ENCODE measurements at places on chromosomes 13 and 19.
A peak's percentile ranks its signal among the peaks of the same experiment; 100 is the strongest.

- DNase-seq: no peak
These were observed 46.3 kb downstream of the DACH1 start for GRCh38 chr13:71820699-71821098.

- no peak for DNase-seq
These were observed 345.1 kb downstream of the MTUS2 start for GRCh38 chr13:29165216-29165615.

GRCh38 chr13:112904436-112904960 lies 64.5 kb upstream of the MCF2L start:
- no peak for DNase-seq

DNA sequence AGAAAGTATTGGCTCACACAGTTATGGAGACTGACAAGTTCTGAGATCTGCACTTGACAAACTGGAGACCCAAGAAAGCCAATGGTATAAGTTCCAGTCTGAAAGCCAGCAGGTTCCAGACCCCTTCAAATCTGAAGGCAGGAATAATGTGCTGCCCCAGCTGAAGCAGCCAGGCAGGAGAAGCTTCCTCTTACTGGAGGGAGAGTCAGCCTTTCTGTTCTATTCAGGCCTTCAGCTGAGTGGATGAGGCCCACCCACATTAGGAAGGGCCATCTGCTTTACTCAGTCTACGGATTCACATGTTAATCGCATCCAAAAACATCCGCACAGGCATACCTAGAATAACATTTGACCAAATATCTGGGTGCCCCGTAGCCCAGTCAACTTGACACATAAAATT lies 8.2 kb upstream of the VWA8 start:
- no peak for DNase-seq

DNA sequence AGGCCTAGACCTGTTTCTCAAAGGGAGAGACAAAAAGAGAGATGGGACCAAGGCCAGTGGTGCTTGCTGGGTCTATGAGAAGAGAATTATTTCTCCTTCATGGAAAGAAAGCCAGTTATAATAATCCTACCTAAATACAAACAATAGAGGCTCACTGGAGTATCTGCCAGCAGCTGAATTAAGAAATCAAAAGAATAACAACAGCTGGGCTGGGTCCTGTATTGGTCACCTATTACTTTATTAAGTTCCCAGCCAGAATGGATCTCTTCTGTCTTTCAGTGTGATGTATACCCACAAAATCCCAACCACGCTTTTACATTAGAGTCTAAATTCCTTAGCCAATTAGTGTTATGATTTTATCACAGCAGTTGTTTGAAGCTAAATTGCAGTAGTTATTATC lies 297.8 kb upstream of the DACH1 start:
- no peak for DNase-seq

DNA sequence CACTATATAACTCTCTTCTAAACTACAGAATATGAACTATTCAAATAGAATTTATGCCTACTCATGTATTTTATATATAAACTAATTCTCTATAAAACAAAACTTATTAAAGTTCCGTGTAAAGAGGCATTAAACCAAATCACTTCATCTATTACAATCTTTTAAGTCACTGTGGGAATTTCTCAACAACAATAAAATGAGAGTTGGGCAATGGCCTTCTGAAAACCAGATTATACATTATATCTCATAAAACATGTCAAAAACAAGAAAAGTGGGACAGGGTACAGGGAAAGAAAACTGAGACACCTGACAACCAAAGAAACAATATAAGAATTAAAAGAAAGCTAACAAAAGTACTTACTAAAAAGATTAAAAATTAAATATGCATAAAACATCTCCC lies 145.2 kb downstream of the DIAPH3 start:
- no peak for DNase-seq

DNA sequence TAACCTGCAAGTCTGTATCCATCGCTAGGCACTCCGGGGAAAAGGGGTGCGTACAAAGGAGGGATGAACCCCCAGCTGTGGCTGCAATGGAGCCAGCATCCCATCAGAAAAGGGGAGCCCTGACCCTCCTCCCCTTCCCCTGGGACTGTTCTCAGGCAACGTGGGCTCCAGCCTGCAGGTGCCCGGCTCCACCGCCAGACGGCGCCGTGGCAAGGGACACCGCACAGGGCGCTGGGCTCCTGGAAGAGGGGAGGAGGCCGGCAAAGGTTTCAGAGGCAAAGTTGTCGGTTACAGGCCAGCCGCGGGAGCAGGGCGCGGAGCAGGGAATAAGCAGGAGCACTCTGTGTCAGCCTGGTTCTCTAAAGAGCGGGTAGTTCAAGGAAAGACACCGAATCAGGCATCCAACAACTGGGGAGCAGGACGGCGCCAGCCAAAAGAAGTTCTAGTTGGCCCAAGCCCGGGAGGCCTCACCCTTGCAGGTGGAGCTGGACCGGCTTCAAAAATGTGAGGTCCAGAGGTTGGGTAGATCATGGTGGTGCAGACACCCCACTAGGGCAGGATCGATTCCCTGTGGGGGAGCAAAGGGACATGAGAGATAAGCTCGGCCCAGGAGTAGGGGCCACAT lies 53.0 kb upstream of the ATP12A start:
- no peak for DNase-seq

DNA sequence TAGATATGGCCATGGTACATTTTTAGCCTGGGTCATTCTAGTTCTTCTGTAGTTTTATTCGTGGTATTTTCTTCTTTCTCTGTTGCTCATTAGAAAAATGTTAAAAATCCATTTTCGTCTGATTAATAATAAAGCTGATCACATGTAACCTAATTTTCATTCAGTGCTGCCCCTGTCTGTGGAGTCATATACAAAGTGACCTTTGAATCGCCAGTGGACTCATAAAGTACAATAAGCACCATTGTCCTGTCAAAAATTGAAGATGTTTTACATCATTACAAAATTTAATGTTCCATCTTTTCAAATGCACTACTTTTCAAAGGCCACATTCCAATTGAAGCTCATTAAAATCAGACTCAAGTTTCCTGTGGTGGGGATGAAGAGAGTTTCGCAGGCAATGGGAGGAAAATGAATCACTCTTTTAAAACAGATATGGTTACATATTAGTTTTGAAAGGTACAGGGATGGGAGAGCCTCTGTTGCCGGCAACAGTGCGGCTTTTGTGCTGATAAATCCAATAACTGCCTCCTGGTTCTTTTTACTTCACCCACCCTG lies 205.4 kb downstream of the ZNF536 start:
- no peak for DNase-seq

DNA sequence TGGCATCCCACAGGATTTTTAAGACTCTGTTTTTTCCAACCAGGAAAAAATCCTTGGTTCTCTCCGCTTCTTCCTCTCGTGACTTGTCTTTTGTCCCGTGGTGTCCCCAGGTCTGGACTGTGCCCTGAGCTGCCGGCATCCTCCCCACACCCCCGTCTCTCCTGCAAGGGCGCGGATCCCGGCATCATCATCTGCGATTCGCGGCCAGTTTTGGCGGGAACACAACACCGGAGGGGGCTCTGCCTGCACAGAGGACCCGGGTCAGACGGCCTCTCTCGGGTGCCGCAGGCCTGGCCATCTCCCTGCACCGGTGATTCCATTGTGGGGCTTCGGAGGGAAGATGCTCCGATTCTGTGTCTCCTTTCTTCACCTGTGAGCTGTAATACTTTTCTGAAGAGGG lies 18.8 kb upstream of the GAS6 start:
- no peak for DNase-seq

- DNase-seq: no peak
These were observed 71.5 kb downstream of the ARHGAP35 start for GRCh38 chr19:46932346-46932745.

- no peak for DNase-seq
These were observed 29.2 kb downstream of the ATP11A start for GRCh38 chr13:112719016-112719415.

GRCh38 chr19:13056052-13056660 lies 46.5 kb downstream of the LYL1 start:
- DNase-seq: no peak

- DNase-seq: no peak
These were observed 38.9 kb downstream of the TSC22D1 start for GRCh38 chr13:44537248-44537647.

DNA sequence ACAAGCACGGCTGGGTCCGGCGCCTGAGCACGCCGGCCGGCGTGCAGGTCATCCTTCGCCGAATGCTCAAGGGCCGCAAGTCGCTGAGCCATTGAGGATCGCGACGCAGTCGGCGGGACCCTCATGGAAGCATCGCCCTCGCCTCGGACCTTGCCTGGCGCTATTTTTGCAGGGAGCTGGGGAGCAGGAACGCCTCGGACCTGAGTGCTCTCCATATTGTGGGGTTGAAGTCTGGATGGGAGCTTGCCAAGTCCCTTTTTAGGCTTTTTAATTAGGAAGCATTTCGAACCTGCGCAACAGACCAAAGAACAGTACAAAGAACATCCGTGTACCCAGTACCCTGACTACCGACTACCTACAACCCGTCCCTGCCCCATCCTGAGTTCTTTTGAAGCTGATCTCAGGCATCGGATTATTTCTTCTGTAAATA lies 628 bp downstream of the MRPL34 start:
- DNase-seq: no peak

- DNase-seq: no peak
These were observed 816.9 kb upstream of the SLC10A2 start for GRCh38 chr13:103883164-103883563.

GRCh38 chr19:524062-524674 lies 7.4 kb upstream of the CDC34 start:
- DNase-seq: no peak

GRCh38 chr13:31168736-31169135 lies 7.0 kb upstream of the HSPH1 start:
- no peak for DNase-seq

DNA sequence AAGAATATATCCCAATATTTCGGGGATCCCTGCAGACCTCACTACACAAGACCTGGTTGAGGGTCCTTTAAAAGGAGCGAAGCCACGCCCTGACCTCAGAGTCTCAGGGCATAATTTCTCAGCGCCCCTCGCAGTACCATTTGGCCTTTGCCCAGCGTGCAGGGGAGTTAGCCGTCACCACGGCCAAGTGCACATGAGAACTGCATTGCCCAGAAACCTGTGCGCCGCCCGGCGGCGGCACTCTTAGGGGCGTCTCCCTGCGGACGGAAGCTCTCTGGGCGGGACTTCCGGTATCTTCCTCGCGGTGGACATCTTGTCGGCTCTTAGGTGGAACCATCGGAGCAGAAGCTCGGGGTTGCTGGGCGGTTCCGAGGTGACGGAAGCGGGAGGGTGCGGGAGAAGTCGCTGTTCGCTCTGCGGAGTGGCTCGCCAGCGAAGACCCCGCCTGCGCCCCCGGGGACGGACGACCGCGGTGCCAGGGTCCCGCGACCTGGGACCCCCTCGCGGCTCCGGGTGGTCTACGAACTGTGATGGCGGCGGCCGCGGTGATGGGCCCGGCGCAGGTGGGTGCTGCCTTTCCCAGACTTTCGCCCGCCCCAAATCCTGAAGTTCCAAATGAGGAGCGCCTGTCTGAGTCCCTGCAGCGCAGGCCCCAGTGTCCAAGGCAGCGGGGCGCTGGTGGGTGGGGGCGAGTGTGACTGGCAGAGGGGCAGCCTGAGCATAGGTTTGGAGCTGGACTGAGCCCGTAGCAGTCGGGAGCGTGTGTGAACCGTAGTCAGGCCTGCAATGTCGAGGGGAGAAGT lies at the start of gene ZNF134:
Gene ZNF134, plus strand, starts transcription at position 302 of the 803 bp plus-strand sequence. CDS start 5,227 bp downstream, outside the sequence.
- DNase-seq: peak; percentile 75

GRCh38 chr19:10505583-10506229 lies 2.5 kb upstream of the KEAP1 start:
- DNase-seq: no peak

- DNase-seq: no peak
These were observed 7.2 kb downstream of the ATP8B3 start for GRCh38 chr19:1804858-1805257.

GRCh38 chr13:97329331-97329730 lies 104.6 kb upstream of the RAP2A start:
- DNase-seq: no peak

- no peak for DNase-seq
These were observed 242.9 kb upstream of the DACH1 start for GRCh38 chr13:72109863-72110262.

GRCh38 chr19:5782945-5783919 lies 1.3 kb downstream of the PRR22 start:
- no peak for DNase-seq

DNA sequence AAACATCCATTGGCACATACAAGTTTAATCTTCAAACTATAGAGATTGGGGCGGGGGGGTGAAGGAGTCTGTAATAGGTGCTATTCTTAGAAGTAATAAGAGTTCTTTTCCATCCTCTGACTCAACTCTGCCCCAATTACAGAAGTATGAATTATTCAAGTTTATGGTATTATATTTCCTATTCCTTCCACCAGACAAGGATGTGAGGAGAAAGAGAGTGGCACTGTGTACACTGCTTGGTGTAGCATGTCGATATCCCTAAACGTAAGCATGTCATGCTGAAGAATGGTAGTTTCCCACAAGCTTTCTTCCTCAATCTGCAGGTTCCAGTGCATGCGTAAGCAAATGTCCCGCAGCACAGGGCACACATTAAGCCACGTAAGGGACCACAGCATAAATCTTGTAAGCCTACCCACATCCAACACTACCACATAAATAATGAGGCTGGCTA lies 14.1 kb downstream of the BRD4 start:
- DNase-seq: no peak

DNA sequence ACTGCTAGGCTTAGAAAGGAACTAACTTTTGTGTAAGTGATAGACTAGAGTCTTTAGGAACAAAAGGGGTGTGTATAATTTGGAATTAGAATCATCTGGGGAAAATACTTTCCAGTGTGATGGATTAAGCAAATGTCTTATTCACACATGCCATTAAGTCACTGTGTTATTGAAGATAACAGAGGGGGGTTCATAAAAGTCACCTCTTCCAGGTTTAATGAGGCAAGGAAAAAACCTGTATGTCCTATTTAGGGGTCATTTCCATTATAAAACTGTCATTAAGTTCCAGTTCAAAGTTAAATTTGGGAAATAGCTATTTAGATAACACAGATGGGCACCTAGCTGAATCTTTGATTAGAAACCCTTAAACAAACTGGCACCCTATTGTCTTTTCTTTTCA lies 505.0 kb upstream of the GPC6 start:
- no peak for DNase-seq

All from cerebellar nuclear complex (tissue), 1 donor.